ENCODE measurements at places on chromosomes 1 and 21.

DNA sequence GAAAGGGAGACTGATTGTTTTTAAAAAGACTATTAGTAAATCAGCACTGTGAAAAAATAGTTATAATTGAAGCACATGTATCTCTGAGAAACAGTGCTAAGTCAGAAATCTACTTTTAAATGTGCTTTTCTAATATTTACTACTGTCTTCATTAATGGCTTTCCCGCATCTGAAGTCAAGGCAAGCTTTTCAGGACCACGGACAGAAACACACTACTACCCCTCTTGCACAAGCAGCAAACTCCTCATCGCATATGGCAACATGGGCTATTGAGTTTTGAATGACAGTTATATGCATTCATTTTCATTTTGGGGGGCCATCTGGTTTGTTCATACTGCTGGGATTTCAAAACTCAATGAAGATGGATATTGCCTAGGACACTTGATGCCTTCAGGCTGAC lies 433.4 kb upstream of the CAMK1G start:
- no peak for DNase-seq

- DNase-seq: no peak
Observed at GRCh38 chr1:204868340-204868700, 2.3 kb upstream of the NFASC start.

- no peak for DNase-seq
Observed at GRCh38 chr1:61046434-61046833, 35.9 kb upstream of the NFIA start.

GRCh38 chr1:64483731-64484414 lies 13.9 kb downstream of the CACHD1 start:
- DNase-seq: no peak

- no peak for DNase-seq
Observed at GRCh38 chr1:205444931-205445645, 10.8 kb downstream of the BLACAT1 start.

- no peak for DNase-seq
Observed at GRCh38 chr21:43892984-43893535, 28.0 kb downstream of the AGPAT3 start.

- no peak for DNase-seq
Observed at GRCh38 chr1:111720977-111721786, 18.0 kb downstream of the INKA2 start.

DNA sequence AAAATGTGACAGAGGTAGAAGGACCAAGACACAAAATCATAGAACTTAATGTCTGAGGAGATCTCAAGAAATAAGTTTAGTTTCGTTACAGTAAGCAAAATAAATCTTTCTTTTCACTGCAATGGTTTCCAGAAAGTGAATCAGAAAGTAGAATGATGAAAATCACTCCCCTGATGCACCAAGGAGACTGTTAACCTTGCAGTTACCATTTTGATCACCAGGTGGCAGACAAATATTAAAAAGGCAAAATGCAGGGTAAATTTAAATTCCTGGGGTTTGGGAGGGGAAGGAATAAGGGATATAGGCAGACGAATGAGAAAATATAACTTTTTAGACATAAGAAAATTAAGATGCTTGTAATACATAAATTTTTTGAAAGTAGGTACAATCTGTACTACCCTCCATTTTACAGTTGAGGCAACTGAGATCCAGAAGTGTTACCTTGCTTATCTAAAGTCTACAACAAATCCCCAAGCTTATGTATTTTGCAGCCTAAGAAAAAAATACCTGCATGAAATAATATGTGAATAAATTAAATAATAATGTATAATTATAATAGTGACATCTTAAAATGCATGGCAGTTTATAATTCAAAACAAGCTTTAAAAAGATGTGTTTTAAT lies 253.2 kb downstream of the CRB1 start:
- DNase-seq: no peak

All from stimulated activated CD8-positive, alpha-beta memory T cell treated with anti-CD3 and anti-CD28 coated beads, Interleukin-15, amount 100 ng/mL, for 48 hours (primary cell).